Fibroblast of skin of right quadriceps (primary cell): ENCODE measurements at places on chromosomes 4 and X.
A peak's percentile ranks its signal among the peaks of the same experiment; 100 is the strongest.

GRCh38 chr4:108097990-108098553, 70.7 kb downstream of the LEF1 start:
- DNase-seq: no peak

GRCh38 chrX:138710866-138711341, 613 bp downstream of the FGF13 start:
- no peak for DNase-seq

DNA sequence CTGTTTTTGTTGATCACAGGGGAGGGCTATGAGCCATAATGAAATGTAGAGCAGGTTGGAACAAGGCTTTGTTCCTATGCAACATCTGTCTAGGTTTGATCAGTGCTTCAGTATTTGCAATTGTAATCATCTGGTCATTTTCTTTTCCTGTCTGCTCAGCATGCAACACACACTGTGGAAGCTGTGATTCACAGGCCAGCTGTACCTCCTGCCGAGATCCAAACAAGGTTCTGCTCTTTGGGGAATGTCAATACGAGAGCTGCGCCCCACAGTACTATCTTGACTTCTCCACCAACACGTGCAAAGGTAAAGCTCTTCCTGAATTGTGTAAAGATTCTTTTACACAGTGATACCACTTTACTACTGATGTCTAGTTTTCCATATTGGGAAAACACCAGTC, 181.9 kb upstream of the ANXA3 start:
- peak; percentile 46 for DNase-seq

- no peak for DNase-seq
These were observed 286.9 kb downstream of the PACRGL start for GRCh38 chr4:20987191-20987590.

DNA sequence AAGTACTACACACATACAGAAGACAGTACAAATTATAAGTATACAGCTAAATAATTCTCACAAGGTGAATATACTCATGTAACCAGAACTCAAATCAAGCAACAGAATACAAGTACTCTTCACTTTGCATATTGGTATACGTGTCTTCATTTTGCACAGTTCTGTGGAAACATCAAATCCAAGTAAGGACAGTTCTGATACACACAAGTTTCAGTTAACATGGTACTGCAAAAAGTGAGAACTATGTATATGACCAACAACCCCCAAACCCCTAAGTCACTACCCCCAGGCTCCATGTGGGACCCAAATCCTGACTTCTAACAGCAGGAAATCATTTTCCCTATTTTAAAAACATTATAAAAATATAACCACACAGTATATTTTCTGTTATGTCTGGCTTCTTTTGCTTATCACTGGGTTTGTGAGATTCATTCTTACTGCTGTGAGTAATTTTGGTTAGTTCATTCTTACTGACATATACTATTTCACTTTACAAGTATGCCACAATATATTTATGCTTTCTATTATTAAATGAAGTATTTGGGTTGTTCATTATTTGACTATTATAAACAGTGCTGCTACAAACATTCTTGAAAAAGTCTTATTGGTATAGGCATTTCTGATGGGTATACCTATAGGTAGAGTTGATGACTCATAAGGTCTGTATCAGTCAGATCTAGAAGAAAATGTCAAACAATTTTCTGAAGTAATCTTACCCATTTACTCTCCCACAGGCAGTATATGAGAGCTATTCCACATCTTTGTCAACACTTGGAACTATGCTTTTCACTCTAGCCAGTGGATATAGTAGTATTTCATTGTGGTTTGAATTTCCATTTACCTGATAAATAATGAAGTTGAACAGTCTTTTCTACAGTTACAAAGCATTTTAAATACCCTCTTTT, 47.0 kb downstream of the SCLT1 start:
- no peak for DNase-seq

GRCh38 chr4:62366939-62367338, 1166.8 kb downstream of the ADGRL3 start:
- no peak for DNase-seq

GRCh38 chrX:63050225-63050624, 300.9 kb downstream of the SPIN4 start:
- no peak for DNase-seq

DNA sequence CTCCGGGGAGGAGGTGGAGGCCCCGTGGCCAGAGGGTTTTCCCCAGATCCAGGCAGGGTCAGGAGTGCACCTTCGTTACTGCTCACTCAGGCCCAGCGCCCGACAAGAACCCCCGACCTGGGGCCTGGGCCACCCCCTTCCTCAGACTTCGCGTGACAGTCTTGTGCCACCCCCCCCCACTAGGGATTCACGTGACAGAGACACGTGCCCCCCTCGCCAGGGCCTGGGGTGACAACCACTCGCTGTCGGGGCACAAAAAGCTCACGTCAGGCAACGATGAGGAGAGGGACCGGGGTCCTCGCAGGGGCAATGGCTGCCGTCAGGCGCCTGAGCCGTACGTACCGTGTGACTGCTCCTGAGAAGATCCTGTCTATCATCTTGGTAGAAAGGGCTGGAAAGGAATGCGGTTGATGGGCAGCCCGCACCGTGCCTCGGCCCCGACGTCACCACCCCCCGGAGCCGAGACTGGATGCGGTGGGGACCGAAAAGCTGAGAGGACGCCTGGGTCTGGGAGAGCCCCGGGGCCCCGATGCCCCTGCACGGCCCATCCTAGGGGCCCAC, 23.0 kb upstream of the GTPBP6 start:
- DNase-seq: no peak

DNA sequence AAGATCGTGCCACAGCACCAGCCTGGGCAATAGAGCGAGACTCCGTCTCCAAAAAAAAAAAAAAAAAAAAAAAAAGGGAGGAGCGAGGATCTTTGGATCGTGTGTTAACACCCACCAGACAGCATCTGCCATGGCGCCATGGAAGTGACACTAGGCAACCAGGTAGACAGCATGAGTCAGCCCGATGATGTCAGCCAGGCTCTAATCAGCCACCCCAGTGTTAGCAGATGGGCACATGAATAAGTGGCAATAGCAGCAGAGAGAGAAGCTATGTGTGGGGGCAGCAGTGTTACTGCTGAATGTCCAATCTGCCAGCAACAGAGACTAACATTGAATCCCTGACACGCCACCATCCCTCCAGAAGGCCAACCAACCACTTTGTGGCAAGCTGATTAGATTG, 6.6 kb downstream of the SYN1 start:
- DNase-seq: no peak
